ENCODE measurements at places on chromosomes 7 and 10.
A peak's percentile ranks its signal among the peaks of the same experiment; 100 is the strongest.

GRCh38 chr7:131020759-131021261 is 286.8 kb upstream of the KLF14 start:
- DNase-seq = no peak

GRCh38 chr10:84348447-84348846 is 20.1 kb downstream of the CCSER2 start:
- no peak for DNase-seq

GRCh38 chr7:129122751-129123509 is 21.6 kb upstream of the TSPAN33 start:
- no peak for DNase-seq

GRCh38 chr7:139065323-139065722 is 29.5 kb upstream of the ZC3HAV1L start:
- DNase-seq = no peak

DNA sequence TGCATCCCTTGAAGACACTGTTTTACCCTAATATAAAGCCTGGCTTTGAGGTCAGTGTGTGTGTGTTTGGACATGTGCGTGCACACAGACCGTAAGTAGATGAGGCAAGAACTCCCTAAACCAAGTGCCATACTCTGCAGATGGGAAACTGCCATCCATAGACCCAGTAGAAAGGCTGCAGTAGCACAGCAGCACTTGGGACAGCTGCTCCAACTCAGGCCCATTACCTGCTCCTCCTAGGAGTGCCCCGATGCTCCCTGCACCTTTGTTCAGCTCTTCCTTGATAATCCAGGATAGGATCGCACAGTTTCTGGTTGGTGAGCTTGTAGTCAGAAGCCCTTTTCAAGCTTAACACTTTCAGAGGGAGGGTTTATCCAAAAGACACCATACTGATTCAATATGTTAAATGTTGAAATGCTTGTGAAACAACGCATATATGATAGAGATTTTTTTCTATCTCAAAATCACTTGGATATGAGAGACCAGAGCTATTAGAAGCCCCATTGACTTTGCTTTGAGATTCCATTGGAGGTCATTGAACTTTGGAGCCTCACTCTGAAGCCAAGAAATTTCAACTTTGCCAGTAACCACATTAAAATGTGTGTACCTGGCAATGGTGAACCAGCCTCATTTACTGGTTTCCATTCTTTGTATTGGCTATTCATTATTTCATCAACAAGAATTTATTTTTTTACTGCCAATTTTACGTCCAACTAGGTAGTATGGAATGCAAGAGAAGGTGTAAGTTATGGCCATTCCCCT is 757.0 kb upstream of the GALNT17 start:
- no peak for DNase-seq

DNA sequence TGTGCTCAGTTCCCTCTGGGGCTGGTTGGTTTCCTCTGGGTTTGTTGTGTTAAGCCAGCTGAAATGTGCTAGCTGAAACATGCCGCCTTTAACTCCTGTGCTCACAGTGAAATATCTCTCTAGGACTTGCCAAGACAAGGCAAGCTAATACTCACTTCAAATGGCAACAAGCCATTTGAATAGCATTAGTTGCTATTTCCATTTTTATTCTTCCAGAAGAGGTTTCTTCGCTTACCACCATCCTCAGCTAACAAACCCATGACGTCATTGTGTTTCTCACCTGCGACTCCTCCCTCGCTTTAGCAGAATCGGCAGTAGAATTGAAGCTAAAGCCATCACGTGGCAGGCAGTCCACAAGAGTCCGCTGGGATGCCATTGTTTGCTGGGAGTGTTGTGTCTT is 61.3 kb downstream of the ZNF22 start:
- DNase-seq = no peak

DNA sequence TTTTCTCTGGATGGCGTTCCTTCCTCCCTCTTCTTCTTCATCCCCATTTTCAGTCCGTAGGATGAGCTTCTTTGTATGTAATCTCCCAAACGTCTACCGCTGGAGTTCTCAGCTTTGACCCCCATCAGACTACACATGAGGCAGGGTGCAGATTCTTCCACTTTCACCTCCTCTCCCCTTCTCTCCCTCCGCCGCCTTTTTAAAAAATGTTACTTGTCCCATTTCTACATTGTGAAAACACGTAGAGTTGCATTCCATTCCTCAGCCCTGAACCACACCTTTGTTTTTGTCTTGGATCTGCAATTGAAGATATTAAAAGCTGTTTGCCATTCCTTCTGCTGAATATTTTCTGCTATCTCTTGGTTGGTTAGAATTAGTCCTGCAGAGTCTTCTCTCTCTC is 6.2 kb downstream of the ADIRF start:
- DNase-seq = no peak

GRCh38 chr7:86773309-86773708 is 129.6 kb downstream of the GRM3 start:
- no peak for DNase-seq

- DNase-seq = no peak
These were observed 340.1 kb upstream of the SHH start for GRCh38 chr7:156152390-156152789.

DNA sequence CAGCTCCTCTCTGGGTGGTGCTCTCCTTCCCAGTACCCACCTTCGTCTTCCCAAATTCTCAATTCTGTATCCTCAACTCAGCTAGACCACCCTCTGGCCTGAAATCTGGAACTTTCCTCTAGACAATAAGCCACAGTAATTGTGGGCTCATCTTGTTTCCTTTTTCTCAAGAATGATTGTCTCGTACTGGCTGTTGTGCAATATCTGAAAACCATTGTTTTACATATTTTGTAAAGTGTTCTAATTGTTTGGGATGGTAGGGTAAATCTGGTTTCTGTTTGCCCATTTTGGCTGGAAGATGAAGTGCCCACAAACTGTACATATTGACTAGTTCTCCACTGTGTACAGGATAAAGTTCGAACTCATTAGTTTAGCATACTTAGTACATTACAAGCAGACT is 11.3 kb upstream of the NOBOX start:
- no peak for DNase-seq

- DNase-seq = no peak
These were observed 260.4 kb upstream of the LYZL1 start for GRCh38 chr10:29028486-29028885.

DNA sequence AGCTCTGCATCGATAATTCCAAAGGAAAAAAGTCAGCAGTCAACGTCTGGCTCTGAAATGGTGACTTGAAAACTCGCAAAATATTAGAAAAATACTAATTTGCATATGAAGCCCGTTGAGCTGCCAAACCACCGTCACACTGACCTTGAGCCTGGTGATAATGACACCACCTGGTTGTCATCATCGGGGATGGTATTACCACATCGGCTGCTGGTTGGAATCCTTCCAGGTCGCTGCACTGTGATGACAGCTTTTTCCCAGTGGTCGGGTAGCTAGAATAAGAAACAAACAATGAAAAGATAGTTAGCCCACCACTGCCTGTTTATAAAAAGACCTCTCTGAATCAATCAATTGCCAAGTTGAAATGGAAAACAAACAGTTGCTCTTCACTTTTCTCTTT is 41.6 kb downstream of the LAMB1 start:
- peak; percentile 26 for DNase-seq

- no peak for DNase-seq
These were observed 112.4 kb downstream of the ANKRD26 start for GRCh38 chr10:26987851-26988250.

DNA sequence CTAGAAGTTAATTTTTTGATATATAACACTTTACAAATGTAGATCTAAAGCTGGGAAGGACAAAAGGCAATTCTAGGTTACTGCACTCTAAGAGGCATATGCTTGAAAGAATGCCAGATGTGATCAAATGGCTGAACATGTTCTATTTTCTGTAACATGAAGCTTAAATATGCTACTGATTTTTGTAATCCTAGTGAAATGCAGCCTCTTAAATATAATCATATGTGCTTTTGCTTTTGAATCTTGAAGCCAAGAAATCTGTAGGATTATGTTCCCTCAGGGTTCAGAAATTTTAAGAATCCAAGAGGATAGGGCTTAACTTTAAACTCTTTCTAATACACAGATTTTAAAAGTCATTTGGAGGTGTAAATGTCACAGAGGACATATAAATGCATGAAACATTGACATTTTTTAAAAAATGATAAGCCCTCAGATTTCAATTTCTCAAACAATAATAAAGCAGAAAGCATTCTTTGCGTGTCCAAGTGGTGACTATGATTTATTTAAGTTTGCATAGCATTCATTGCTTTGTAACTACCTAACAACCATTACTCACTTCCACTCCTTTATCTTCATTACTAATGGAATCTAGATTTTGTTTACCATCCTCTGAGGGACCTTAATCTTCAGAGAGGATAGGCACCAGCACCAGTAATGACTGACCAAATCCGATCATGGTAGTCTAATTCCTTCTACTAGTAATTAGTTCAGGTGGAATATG is 170.4 kb downstream of the MAGI2 start:
- DNase-seq = no peak

DNA sequence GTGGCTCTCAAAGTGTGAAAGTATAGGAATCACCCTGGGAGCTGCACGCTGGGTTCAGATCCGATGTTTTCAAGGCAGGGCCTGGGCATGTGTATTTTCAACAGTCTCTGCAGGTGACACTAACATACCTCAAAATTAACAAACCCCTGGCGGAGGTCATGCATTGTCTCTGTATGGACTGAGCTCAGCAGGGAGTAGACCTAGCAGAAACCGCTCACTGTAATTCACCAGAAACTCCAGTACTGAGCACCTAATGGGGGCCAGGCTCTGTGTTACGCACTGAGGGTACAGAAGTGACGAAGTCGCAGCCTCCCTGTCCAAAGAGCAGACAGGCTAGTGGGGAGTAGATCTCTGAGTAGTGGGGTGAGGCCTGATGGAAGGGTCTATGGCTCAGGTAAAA is 5.6 kb downstream of the STRA8 start:
- no peak for DNase-seq

- DNase-seq = no peak
These were observed at the start of gene LRRN3 for GRCh38 chr7:111090846-111091245. Gene LRRN3 (plus strand): TSS chr7:111091127. CDS start chr7:111122773, 31,646 bp downstream.

All from body of pancreas (tissue), 4 donors.